ENCODE measurements at places on chromosomes 11 and 22.

GRCh38 chr11:47464483-47464882 lies 15.5 kb upstream of the RAPSN start:
- no peak for DNase-seq

GRCh38 chr22:46464296-46464695 lies 73.1 kb downstream of the CELSR1 start:
- DNase-seq = no peak

DNA sequence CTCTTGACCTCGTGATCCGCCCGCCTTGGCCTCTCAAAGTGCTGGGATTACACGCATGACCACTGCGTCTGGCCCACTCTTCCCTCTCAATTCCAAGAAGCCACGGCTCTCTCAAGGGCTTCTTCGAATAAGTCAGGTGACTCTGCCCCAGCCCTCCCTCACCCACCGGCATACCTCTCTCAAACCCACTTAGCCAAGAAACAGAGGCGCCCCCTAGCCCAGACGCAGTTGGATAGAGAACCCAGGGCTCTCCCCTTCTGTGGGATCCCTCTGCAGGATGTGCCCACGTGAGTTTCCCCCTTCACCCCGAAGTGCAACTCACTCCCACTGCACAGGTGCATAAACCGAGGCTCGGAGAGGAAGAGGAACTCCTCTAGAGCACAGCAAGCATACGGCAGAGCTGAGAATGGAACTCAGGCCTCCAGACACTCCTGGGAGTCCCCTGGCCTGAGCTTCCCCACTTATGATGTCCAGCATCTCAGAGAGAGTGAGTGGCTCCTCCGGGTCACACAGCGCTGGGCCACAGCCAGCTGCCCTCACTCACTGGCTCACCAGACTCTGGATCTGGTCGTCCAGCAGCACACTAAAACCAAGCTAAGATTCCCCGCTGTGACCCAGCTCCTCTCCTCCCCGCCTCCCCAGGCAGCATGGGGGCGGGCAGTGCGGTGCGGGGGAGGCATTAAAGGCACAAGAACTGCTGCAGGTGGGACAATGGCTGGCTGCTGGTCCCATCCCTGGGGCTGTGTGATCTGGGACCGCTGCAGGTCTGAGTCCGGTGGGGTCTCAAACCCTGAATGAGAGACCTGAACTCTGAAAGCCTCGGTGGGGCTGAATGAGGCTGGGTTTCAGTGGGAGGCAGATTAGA lies 16.8 kb upstream of the RGL4 start:
- DNase-seq = no peak

DNA sequence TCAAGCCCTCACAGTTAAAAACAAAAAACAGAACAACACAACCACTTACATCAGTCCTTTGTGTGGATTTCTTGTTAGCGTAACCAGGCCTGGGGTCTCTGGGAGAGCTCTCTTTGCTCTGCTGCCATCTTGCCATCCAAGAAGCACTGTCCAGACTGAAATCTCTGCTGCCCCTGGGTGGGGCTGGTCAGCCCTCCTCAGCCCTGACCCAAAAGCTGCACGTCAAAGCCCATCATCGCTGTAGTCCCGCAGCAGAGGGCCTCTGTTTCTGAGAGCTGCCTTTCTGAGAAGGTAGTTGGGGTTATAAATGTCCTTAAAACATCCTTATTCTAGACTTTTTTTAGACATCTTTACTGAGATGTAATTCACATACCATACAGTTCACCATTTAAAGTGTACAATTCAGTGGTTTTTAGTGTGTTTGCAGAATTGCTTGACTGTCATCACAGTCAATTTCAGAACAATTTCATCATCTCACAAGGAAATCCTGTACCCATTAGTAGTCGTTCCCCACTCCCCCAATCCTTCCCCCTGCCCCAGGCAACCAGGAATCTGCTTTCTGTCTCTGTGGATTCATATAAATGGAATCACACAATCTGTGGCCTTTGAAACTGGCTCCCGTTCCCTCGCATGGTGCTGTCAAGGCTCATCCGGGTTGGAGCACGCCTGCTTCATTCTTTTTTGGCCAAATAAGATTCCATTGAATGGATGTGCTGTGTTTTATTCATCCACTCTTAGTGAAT lies 94.9 kb downstream of the TBC1D22A start:
- no peak for DNase-seq

DNA sequence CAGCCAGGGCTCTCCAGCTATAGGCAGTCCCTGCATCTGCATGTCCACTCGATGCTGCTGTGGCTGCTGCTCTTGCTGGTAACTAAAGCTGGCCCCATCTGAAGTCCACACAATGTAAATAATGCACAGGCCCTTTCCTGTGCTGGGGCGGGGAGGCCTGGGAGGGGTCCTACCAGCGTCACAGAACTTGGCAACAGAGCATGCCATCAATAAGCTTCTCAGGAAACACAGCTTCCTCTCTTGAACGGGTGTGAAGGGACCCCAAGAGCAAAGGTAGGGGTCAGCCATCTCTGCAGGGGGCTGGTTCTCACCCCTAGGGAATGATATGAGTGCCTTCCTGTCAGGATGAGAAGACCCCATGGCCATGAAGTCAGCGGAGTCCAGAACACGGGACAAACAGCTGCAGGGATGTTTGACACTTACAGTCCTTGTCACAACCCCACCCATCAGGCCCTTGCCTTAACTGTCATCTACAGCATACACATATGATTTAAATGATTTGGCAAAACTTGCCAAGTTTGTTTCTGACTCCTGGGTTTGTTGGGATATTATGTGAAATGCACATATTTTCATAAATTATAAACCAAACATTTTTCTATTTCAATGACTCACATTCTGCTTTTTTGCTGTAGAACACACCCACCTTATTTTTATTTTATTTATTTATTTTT lies 39.1 kb upstream of the LYVE1 start:
- DNase-seq = no peak

GRCh38 chr11:24861440-24861839 lies 364.6 kb downstream of the LUZP2 start:
- DNase-seq = no peak

DNA sequence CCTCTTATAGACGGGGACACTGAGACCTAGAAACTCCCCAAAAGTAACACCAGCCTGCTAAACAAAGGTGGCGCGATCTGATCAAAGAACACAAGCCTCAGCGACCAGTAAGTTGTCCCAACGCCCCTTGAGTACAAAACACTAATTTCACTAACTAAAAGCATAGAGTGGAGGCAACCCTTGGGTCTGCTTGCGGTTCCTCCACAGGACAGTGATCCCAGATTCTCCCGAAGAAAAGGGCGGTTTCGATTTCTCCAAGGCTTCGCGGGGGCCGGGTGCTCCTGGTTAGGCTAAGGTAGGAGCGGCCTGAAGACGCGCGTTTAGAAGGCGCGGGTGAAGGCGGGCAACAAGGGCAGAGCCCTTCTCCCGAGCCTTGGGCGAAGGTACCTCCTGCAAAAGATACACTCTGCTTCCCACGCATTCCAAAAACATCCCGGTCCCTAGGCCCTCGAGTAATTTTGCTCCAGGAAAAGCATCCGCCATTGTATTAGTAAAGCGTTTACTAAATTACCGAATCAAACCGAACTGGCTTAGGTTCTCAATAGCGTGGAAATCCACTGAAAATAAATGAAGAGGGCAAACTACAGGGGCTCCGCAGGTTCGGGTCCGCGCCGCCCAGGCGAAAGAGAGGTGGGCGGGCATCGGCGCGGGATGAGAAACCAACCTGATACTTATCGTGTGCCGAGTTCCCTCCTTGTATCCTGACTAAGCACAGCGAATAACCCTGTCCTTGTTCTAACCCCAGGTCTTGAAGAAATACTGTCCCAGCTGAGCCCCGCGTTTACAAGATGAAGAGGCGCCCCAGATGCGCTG lies 2.0 kb downstream of the WT1 start:
- DNase-seq = no peak

DNA sequence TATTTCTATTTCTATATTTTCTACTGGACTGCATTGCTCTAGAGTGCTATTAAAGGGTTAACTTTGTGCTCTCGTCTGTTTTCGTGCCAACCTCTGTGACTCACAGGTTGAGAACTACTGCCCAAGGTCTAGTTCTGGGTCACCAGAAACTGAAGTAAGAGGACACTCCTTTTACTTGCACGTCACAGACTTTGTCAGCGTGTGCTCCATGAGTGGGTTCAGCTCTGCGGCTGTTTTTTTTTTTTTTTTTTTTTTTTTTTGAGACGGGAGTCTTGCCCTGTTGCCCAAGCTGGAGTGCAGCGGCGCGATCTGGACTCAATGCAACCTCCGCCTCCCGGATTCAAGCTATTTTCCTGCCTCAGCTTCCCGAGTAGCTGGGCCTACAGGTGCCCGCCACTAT lies 49.8 kb downstream of the CLMP start:
- no peak for DNase-seq

DNA sequence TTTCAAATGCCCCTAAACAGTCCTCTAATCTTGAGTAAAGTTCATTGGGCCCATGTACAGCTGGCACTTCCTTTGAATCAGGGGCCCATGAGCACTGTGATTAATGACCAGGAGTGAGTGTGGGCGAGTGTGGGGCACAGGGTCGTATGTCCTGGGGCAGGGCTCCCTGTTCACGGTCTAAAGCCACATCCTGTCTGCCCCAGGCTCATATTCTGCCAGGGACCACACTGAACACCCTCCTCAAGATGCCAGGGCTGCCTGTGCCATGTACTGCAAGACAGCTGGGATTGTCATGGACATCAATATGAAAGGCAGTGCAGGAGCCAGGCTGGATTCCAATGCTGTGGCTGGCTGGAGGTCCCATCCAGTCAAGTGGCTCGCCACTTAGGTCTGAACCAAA lies 130.5 kb downstream of the KIRREL3 start:
- no peak for DNase-seq

DNA sequence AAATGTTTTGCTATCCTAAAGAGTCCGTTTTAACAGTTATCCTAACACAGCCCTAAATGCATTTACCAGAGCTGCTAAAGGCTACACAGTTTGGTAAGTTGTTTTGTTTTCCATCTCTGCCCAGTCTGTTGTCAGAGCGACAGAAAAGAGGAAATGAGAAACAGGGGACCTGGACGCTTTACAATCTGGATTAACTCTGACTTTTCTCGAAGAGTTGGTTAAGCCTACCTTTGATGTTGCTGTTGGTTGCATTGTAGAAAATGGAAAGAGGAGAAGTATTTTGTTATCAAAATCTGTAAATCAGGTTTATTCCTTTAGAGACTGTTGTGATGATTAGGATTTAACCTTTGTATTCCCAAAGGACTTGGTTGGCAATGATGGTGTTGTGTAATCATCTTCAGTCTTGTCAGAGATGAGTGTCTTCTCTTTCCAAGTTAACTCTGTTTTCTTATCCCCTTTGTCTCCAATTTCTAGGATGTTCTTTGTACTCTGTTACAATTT lies 481 bp downstream of the ANGPTL5 start:
- DNase-seq = no peak

- no peak for DNase-seq
These were observed 384.4 kb downstream of the MIAT start for GRCh38 chr22:27041745-27042310.

GRCh38 chr11:104666624-104667023 lies 231.6 kb downstream of the CASP12 start:
- no peak for DNase-seq

- DNase-seq = no peak
These were observed 6.6 kb downstream of the TSPAN4 start for GRCh38 chr11:849104-849824.

- DNase-seq = no peak
These were observed 109.5 kb upstream of the DDI1 start for GRCh38 chr11:103926990-103927389.

GRCh38 chr22:27883656-27884350 lies 35.3 kb downstream of the PITPNB start:
- no peak for DNase-seq

DNA sequence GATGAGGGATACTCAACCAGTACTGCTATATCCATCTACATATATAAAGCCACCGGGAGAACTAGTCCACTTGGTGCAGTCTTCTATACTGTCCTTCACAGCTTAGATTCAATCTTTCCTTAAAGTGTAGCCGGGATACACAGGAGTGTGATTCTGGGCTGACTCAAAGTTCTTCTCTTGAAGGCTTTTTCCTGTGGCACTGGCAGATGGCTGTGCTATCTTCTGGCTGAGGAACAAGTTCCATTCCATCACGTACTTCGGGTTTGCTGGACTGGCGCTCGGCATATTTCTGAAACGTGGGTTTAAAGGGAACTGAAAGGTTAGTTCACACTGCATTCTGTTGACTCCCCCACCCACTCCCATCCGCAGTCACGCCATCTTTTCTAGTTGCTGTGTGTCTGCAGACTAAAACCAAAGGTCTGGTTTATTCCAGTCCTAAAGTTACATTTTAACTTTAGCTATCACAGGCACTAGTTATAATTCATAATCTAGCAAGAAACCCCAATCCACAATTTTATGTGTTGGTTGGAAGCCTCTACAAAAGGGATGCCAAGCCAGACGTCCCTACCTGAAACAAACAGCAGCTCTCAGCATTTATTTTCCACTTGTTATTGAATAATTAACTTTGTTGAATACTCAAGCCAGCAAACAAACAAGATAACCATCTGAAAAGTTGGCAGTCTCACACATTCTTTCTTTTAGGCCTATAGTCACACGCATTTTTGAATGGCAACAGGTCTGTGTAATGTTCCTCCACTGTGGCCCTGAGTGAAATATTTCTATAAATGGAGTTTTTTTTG lies 7.5 kb upstream of the C11orf65 start:
- DNase-seq = no peak

- DNase-seq = no peak
These were observed 2.2 kb downstream of the ZNF143 start for GRCh38 chr11:9462806-9463537.

GRCh38 chr11:121650351-121651256 lies 197.8 kb upstream of the SORL1-AS1 start:
- DNase-seq = no peak

GRCh38 chr11:2883640-2883978 lies 2.0 kb downstream of the CDKN1C start:
- DNase-seq = no peak

GRCh38 chr11:6693342-6694228 lies 10.4 kb upstream of the MRPL17 start:
- DNase-seq = peak; percentile 58

- no peak for DNase-seq
These were observed 69.1 kb upstream of the PARVG start for GRCh38 chr22:44111562-44112155.

- DNase-seq = no peak
These were observed 5.5 kb downstream of the B3GAT1 start for GRCh38 chr11:134406264-134407185.

DNA sequence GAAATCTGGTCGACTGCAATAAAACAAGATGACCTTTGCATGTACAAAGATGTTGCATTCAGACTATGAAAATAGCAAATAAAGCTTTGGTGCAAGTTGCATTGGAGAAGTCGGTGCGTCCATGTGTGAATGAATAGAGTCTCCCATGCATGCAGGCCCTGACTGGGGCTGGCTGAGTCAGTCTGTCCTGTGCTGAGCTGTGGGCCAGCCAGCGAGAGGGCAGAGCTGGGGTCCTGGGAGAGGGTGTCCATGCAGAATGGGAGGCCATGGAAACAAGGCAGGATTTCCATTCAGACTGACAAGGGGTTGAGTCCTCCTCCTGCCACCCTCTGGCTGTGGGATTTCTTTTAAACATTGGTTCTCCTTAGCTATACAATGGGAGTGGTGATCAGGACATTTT lies 2.3 kb upstream of the CRYBB3 start:
- no peak for DNase-seq

All from stimulated activated CD4-positive, alpha-beta T cell treated with anti-CD3 and anti-CD28 coated beads, TNF-alpha, amount 100 ng/mL, for 48 hours (primary cell).